Activated CD4-positive, alpha-beta memory T cell treated with anti-CD3 and anti-CD28 coated beads, Interleukin-2, amount 10 ng/mL, durations not matched to agents 7 days and 5 days (primary cell): ENCODE measurements at places on chromosomes 5 and 9.

DNA sequence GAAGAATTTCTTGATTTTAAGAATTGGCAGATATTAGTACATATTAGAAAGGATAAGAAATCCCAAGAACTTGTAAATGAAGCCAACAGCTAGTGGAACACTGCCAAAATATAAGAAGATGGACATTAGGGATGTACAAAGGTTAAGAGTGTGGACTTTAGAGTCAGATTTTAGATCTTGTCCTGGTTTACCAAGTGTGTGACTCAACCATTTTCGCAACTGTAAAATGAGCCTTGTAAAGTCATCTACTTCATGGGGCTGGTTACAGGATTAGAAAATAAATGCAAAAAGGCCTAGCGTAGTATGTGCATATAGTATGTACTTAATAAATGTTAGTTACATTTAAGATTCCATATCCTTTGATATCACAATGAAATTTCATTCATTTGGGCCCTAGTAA lies 260.0 kb downstream of the RAB3C start:
- peaks cover 5% of the 10 kb centered on the region for H3K27me3 ChIP-seq
- no peaks in the 10 kb centered on the region for H3K4me1 ChIP-seq
- no peak overlapping the region for H3K4me3 ChIP-seq
- H3K27ac ChIP-seq = no peak overlapping the region
- DNase-seq = no peak

- DNase-seq = no peak
- H3K4me3 ChIP-seq = no peak overlapping the region
- H3K27me3 ChIP-seq = no peaks in the 10 kb centered on the region
- H3K4me1 ChIP-seq = peaks cover 29% of the 10 kb centered on the region
- H3K36me3 ChIP-seq = peaks cover 57% of the 10 kb centered on the region
- H3K27ac ChIP-seq = no peak overlapping the region
Observed at GRCh38 chr5:143313298-143313852, 90.1 kb downstream of the NR3C1 start.

GRCh38 chr5:178221282-178221681 lies 11.3 kb downstream of the PHYKPL start:
- H3K27me3 ChIP-seq = no peaks in the 10 kb centered on the region
- no peak for DNase-seq
- peaks cover 61% of the 10 kb centered on the region for H3K36me3 ChIP-seq
- H3K27ac ChIP-seq = peak overlapping the region; percentile 17

GRCh38 chr5:67206929-67207328 lies 10.3 kb upstream of the CD180 start:
- H3K27me3 ChIP-seq = no peaks in the 10 kb centered on the region
- peak; percentile 95 for DNase-seq
- peaks cover 17% of the 10 kb centered on the region for H3K36me3 ChIP-seq
- H3K4me3 ChIP-seq = peak overlapping the region; percentile 16

DNA sequence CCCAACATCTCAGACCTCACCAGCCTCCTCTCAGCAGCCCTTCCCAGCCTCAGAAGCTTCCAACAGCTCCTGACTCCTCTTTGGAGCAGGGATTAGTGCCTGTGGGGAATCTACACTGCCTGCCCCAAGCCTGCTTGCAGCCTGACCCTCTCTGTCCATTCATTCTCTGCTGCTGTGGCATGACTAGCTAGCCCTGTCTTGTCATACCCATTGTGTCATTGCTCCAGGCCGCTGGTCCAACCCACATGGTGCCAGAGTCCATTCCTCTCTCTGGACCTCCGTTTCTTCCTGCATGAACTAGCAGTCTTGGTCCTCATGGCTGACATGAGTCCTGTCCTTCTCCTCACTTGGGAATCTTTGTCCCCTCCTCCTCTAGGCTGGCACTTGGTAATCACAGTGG lies 12.8 kb upstream of the RXRA start:
- peaks cover 32% of the 10 kb centered on the region for H3K27me3 ChIP-seq
- no peak overlapping the region for H3K27ac ChIP-seq
- H3K36me3 ChIP-seq = no peaks in the 10 kb centered on the region
- no peaks in the 10 kb centered on the region for H3K4me1 ChIP-seq
- H3K4me3 ChIP-seq = no peak overlapping the region

- peaks cover 30% of the 10 kb centered on the region for H3K27me3 ChIP-seq
- no peaks in the 10 kb centered on the region for H3K4me1 ChIP-seq
- H3K4me3 ChIP-seq = no peak overlapping the region
- no peaks in the 10 kb centered on the region for H3K36me3 ChIP-seq
Observed at GRCh38 chr5:115475788-115476187, 68.8 kb downstream of the FEM1C start.

DNA sequence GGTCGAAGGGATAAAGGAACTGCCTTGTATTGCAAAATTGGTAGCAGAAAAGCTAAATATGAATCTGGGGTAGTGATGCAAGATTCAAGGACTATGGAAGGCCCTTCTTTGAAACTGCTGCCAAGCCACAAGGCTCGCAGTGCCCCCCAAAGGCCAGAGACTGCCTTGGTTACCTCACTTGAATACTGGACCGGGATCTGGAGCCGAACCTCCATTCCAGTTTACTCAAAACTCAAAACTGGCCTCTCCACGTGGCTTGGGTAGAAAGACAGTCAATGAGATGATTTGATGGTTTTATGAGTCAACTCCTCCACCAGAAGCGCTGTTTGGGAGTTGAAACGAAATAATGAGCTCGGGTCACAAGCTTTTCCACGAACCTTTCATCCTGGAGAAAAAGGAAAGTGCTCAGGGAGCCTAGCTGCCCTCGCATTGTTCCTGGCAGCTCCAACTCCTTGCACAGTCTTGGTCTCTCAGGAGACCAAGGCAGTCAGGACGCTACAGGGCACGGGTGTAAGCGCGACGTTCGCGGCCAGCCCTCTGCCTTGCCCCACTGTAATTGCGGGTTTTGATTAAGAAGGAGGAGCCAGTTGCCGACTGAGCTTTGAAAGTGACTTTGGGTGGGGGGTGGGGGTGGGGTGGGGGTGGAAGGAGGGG lies 2.8 kb downstream of the ST8SIA4 start:
- peak overlapping the region; percentile 97 for H3K4me3 ChIP-seq
- peaks cover 56% of the 10 kb centered on the region for H3K36me3 ChIP-seq
- DNase-seq = no peak
- H3K27ac ChIP-seq = peak overlapping the region; percentile 99
- peaks cover 34% of the 10 kb centered on the region for H3K4me1 ChIP-seq
- no peaks in the 10 kb centered on the region for H3K27me3 ChIP-seq

GRCh38 chr9:3181049-3181953 lies 337.4 kb upstream of the PUM3 start:
- H3K4me1 ChIP-seq = peaks cover 3% of the 10 kb centered on the region
- no peaks in the 10 kb centered on the region for H3K36me3 ChIP-seq
- peak overlapping the region; percentile 22 for H3K4me3 ChIP-seq
- no peak overlapping the region for H3K27ac ChIP-seq
